Esophagus squamous epithelium (tissue), 5 donors: ENCODE measurements at places on chromosomes 16 and 17. TPM values are rescaled to one million over a fixed set of nuclear protein-coding genes. Genes with fewer than 3 reads are reported as not detected.

DNA sequence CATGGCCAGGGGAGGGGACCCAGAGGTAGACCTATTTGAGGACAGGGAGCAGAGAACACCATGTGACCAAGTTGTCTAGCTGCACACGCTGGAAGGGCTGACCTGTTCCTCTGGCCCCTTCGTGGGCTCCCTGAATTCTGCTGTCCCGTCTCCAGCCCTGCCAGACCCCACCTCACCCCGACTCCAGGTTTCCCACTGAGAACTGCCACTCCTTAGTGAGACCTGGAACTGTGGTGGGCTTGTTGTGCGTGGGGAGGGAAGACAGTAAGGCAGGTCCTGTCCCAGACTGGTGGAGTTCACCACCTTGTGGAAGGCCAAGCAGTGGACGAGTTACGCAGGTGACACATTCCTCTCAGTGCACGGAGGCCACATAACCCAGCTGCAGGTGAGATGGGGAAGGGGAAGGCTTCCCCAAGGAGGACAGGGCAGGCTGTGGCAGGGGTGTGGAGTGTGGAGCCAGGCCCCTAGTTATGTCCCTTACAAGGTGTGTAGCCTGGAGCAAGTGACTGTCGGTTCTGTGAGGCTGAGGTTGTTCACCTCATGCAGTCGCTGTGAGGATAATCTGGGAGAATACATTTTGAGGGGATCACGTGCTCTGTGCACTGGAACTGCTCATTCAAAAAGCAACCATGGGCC, 54.7 kb downstream of the USP22 start:
- no peak for DNase-seq

DNA sequence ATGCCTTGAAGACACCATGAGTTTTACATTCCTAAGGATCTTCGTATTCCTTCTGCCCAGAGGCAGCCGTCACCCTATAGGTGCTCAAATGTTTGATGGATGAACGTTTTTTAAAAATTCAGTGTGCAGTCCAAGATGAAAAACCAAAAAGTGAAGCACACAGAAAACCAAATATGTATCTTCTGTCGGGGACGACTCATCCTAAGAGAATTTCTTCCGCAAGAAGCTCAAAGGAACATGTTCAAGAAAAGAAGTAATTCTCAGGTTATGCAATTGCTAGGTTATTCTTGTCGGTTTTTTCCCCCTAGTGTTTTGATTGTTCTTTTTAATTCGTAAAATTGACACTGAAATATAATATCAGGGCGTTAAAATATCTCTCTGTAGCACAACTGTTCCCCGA, 1.4 kb downstream of the CENPV start:
- DNase-seq = no peak

- no peak for DNase-seq
Measured at GRCh38 chr17:75501378-75502071, 13.8 kb downstream of the CASKIN2 start.

GRCh38 chr16:80161799-80162739, 378.7 kb upstream of the DYNLRB2 start:
- no peak for DNase-seq

DNA sequence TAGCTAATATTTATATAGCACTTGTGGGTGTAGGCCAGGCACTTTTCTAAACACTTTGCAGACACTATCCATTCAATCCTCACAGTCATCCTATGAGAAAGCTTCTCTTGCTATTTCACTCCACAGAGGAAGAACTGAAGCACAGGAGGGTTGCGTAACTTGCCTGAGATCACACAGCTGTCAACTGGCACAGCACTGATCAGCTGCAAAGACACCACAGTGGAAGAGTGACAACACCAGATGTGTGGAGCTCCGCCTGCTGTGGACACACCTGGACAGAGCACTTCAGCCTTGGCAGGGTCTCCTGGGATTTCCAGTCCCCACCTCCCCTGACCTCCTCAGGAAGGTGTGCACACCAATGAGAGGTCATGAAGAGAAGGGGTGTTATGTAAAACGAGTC, 13.3 kb upstream of the CNEP1R1 start:
- no peak for DNase-seq

DNA sequence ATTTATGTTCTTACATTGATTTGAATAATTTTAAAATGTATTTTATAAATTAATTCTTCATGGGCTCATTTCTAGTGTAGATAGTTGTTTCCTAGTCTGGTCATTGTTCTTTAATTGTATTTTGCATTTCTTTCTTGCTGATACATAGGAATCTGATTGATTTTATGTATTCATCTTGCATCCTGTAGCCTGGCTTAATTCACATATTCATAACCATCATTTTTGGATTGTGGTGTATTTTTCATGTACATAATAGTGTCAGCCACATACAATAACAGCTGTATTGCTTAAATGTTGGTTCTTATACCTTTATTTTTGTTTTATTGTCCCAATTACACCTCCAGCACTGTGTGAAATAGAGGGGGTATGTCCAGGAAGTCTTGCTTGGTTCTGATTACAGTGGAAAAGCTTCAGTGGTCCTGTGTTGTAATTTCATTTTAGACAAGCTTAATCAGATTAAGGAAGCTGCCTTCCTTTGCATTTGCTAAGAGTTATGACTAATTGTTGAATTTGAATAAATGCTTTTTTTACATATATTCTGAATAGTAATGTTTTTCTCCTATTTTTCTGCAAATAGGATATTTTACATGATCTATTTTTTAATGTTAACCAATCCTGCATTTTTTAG, 103.7 kb downstream of the USP22 start:
- DNase-seq = no peak

GRCh38 chr17:38747463-38748148, 530 bp downstream of the PCGF2 start:
- DNase-seq = no peak

DNA sequence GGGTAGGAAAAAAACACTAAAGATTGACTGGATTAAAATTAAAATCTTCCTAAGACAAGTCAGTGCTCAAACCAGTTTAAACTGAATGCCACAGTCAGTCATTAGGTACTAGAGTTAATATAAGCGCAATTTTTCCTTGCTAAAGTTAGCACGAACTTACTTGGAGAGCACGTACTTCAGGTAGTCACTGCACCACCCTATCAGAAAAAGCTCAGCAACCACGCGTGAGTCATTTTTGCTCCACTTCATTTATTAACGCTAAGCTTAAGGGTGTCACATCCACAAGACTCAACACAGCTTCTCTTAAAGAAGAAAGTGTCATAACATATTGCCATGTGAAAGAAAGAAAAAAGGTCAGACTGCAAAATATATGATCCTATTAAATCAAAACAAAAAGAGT, 53.1 kb downstream of the TEX2 start:
- no peak for DNase-seq

GRCh38 chr16:9929836-9930235, 252.4 kb downstream of the GRIN2A start:
- no peak for DNase-seq

DNA sequence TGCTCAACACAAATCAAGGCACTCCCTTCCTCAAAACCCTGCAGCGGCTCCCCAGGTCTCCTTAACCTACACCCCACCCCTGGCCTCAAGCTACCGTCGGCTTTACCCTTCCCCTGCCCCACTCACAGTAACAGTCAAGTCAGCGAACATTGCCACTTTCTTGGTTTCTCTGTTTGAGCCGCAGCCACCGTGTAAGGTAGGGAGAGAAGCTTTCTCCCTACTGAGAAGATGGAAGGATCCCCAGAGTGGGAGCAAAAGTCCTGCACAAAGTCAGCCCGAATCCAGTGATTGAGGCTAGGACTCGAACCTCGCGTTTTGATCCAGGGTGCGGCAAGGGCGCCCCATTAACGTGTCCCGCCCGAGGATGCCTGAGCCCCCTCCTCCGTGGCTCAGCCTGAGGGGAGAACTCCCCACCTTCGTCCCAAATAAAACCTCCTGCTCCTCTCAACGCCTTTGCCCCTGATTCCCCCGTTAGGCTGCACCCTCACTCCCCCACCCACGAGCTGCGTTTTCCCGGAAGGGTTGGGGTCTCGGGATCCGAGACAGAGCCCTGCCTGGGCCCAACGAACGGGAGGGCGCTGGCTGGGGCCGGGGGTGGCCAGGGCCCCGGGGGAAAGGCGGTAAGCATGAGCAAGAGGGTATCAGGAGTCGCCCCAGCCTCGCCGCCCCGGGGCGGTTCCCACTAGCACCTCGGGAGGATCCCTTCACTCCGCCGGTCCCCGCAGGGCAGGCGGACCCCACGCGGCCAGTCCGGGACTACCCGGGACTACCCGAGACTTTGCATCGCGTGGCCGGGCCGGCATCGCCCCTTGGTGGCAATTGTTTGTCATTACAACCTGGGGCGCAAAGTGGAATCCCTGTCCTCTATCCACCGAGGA, 9.9 kb upstream of the NAGS start:
- DNase-seq = no peak

DNA sequence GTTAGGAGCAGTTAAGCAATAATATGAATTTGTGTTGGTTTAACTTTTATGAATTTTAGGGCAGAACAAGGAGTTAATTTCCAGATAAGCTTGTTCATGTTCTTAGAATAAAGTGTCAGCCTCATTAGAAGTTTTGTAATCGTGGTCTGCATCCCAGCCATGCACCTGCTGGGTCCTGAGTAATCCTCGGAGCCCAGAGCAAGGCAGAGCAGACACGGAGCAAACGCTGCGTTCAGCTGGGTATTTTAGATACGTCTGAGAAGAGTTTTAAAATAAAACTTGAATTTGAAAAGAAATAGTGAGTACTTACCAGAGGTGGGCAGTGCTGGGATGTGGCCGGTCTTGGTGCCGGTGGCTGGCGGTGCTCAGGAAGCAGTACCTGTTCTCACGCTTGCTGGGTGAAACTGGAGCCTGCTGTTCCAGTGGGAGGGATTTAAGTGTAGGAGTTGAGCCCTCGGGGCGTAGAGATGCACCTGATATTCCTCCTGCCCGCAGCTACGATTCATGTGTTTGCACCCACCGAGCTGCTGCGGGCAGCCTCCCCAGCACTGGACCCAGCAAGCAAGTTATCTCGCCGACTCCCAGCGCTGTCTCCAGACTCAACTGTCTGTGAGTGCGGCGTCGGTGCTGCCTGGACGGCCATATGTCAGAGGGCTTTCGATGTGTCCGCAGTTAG, at the start of gene ZNF750:
ZNF750 (minus strand) TSS at position 406 of the 676 bp plus-strand sequence. CDS start 7,568 bp downstream, outside the sequence.
- no peak for DNase-seq

- no peak for DNase-seq
Measured at GRCh38 chr17:27630607-27631410, at the start of gene LGALS9. LGALS9 (plus strand) TSS chr17:27631188; CDS start chr17:27631266, 78 bp downstream.

DNA sequence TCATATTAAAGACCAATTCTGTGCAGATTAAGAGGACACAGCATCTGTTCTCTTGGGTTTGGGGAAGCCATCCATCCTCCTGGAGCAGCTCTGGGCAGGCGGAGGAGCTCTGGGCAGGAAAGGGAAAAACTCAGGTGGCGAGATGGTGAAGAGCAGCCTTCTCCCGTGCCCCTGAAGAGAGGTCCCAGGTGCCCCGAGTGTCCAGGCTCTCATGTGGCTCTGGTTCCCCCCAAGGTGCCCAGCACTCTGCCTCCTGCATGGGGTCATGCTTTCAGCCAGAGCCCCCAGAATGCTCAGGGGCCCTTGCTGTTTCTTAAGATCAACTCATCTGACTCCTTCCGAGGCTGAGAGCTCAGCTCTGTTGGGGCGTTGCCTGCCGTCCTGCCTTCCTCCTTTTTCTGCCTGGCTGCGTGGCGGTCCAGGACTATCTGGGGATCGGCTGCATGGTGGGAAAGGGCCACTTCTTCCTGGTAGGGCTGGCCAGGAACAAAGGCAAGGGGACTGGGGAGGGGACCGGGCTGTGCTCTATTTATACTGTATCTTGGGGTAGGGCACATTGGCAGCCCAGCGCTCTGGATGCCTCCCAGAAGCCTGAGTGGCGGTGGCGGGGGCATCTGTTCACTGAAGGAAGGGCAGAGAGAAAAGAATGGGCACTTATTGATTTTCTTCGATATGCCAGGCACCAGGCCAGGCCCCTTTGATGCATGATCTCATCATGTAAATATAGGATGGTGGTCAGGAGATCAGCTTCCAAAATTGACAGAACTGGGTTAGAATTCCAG, 103.2 kb upstream of the SDK2 start:
- DNase-seq = no peak

DNA sequence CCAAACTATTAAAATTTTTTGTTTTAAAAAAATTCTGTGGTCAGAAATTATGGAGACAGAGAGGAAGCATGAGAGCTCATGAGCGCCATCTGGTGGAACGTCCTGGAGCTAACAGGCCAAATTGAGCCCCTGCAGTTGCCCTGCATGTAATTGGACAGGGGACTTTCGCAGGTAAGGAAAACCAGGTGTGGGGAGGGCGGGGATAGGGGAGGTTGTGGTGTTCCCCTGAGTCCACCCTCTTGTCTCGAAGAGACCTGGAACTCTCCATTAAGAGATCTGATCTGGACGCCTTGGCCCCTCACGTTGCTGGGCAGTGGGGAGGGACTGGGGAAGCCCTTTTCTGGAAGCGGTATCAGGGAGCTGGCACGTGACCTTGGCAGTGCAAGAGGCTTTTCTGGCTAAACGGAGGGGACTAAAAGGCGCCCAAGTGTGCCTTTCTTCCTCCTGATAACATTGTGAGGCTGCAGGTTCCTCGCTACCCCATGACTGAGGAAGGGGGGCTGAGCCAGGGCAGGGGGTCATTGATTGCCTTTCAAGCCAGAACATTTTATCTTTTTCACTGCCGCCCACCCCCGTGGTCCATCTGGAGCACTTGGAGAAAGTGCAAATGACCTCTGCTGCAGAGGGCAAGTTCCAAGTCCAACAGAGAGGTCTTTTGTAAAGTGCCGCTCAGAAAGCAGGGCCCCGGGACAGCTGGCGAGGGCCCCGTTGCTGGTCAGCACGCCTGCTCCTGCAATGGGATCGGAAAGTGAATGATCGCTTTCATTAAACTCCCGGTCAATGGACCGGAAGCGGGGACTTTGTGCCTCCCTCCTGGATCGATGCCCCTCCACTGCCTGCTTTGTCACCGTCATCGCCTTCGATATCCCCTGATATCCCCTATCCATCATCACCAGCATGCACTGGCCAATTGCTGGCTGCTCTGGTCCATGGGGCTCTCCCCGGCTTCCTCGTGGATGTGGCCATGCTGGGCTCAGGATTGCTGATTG, 18.4 kb downstream of the PDILT start:
- DNase-seq = no peak

- no peak for DNase-seq
Measured at GRCh38 chr17:60322056-60322387, 69.9 kb downstream of the USP32 start.

The KRTAP9-4 gene
- not detected for total RNA-seq

The FBXW10B gene
- total RNA-seq = 4.7 TPM

The DNAI2 gene
- 0.19 TPM for total RNA-seq

The KCNJ2 gene
- 6.9 TPM for total RNA-seq

The RUNDC3A gene
- 1.1 TPM for total RNA-seq

The TNFAIP1 gene
- total RNA-seq = 27.5 TPM

The CNTNAP1 gene
- total RNA-seq = 0.88 TPM

The KRTAP4-16 gene
- total RNA-seq = not detected

The RBBP6 gene
- 25.0 TPM for total RNA-seq

The PITPNM3 gene
- 14.0 TPM for total RNA-seq
